ENCODE measurements at places on chromosomes 7 and 10.

DNA sequence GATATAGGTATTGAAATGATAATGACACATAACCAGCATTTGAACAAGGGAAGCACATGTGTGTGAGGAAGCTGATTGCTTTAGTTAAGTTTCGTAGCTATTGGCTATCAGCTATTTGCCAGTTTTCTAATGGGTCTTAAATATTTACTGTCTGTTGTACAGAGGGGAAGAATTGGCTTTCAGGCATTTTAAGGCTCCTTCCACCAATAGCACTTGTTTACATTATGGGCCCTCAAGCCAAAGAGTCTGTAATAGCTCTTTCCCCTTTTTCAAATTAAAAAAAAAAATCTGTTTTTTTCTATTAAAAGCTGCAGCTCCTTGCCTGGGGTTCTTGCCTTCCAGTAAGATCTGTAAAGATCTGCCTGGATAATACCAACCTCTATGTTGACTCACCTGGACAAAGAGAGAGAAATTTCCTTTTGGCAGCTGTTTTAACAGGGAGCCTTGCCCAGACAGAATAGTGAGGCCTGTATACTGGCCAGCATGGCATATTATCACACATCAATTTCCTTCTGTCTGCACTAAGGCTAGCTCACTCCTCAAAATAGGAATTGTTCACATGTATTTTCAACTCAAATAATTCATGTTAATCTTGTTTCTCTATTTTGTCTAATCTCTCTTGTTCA lies 104.7 kb upstream of the LRGUK start:
- no peak for DNase-seq

GRCh38 chr7:157348548-157348947 lies 11.7 kb downstream of the DNAJB6 start:
- no peak for DNase-seq

GRCh38 chr7:7323352-7323751 lies 141.0 kb downstream of the C1GALT1 start:
- DNase-seq, result no peak

- no peak for DNase-seq
These were observed 6.8 kb upstream of the TRUB1 start for GRCh38 chr10:114931072-114931679.

- DNase-seq, result no peak
These were observed 3.0 kb upstream of the DNAAF5 start for GRCh38 chr7:723541-723940.

- DNase-seq, result no peak
These were observed 16.3 kb upstream of the ECHDC3 start for GRCh38 chr10:11725912-11726311.

- no peak for DNase-seq
These were observed 36.7 kb downstream of the DNAH11 start for GRCh38 chr7:21579341-21580072.

- no peak for DNase-seq
These were observed 10.1 kb upstream of the INPP5A start for GRCh38 chr10:132527339-132528063.

- DNase-seq, result no peak
These were observed 178.6 kb downstream of the RPS24 start for GRCh38 chr10:78212060-78212785.
